ENCODE measurements at places on chromosomes 4 and X. TPM values are rescaled to one million over a fixed set of nuclear protein-coding genes. Genes with fewer than 3 reads are reported as not detected.

GPR119 gene
- not detected for total RNA-seq

PAGE4 gene
- not detected for total RNA-seq

MAGEA12 gene
- total RNA-seq, result not detected

PPP1R3F gene
- 4.4 TPM for total RNA-seq

GAGE12J gene
- total RNA-seq, result not detected

NLGN4X gene
- total RNA-seq, result not detected

COX7B2 gene
- not detected for total RNA-seq

FNIP2 gene
- 40.3 TPM for total RNA-seq

TMEM255A gene
- total RNA-seq, result not detected

CT45A3 gene
- total RNA-seq, result not detected

ELF4 gene
- 4.4 TPM for total RNA-seq

MFAP3L gene
- 14.2 TPM for total RNA-seq

CTAG2 gene
- not detected for total RNA-seq

DDX60 gene
- total RNA-seq, result 16.0 TPM

ATP8A1 gene
- total RNA-seq, result 2.6 TPM

ATP1B4 gene
- total RNA-seq, result not detected

SLC2A9 gene
- total RNA-seq, result 4.0 TPM

PABPC4L gene
- total RNA-seq, result 1.6 TPM

CDS1 gene
- total RNA-seq, result not detected

SPARCL1 gene
- 0.70 TPM for total RNA-seq

GUCY1B1 gene
- 0.38 TPM for total RNA-seq

IL13RA2 gene
- 2.3 TPM for total RNA-seq

FMR1NB gene
- not detected for total RNA-seq

RAB9B gene
- 0.94 TPM for total RNA-seq

ZCCHC12 gene
- not detected for total RNA-seq

PNMA6A gene
- total RNA-seq, result 0.68 TPM

HDAC8 gene
- total RNA-seq, result 33.7 TPM

CCKAR gene
- not detected for total RNA-seq

GAGE2A gene
- total RNA-seq, result not detected

AMTN gene
- 1.1 TPM for total RNA-seq
